ENCODE measurements at places on chromosomes 7 and 10. TPM values are rescaled to one million over a fixed set of nuclear protein-coding genes. Genes with fewer than 3 reads are reported as not detected.
A peak's percentile ranks its signal among the peaks of the same experiment; 100 is the strongest.

GRCh38 chr10:14254368-14254767, 76.4 kb downstream of the FRMD4A start:
- DNase-seq = no peak

GRCh38 chr7:158963771-158964241, 107.4 kb downstream of the DYNC2I1 start:
- DNase-seq = no peak

DNA sequence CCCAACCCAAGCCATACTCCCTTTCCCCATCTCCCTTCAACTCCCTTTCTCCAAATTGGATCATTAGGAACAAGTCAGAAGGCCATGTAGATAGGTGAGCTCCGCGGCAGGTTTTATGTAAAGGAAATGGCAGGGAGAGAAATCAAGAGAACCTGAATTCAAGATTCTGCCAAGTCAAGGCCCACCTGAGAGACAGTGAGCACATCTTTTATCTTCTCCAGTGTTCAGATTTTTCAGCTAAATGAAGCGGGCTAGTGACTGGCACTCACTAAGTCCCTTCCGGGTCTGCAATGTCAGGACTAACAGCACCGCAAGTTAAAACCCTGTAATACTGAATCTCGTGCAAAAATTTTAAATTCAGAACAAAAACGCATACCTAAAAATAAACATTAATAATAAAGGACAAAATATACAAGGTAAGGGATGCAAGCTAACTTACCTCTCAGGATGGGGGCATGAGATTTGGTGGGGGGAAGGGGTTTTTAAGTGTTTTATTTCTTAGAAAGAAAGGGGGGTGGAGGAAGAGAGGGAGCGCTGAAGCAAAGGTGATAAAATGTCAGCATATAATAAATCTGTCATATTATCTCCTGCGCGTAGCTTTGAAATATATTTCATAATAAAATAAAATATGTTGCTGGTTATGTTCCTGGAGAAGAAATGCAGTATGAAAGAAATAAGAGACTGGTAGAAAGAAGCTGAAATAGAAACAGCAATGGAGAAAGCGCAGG, 17.6 kb downstream of the TCAF1 start:
- DNase-seq = no peak

DNA sequence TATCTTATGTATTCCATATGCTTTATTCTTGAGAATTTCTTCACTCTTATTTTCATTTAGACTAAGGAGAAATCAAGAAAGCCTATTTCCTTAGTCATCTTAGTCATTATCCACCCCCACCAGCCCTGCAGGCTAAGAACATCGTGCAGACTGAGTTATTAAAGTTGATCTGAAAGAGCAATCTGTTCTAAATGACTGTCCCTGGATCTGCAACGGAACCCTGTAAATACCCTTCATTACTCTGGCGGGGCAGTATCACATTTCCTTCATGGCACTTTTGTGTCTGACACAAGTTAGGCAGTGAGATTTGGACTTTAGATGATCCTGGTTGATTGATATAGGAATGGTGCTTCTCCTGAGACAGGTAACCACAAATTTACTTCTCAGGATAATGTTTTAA, 3.5 kb upstream of the MYPN start:
- DNase-seq = no peak

GRCh38 chr7:142878315-142878714, 7.2 kb downstream of the TRPV6 start:
- DNase-seq = no peak

- DNase-seq = no peak
These were observed 92.4 kb downstream of the TPST1 start for GRCh38 chr7:66297579-66297978.

GRCh38 chr7:100387695-100388094, 14.4 kb downstream of the PILRA start:
- no peak for DNase-seq

- DNase-seq = no peak
These were observed 70.0 kb upstream of the CC2D2B start for GRCh38 chr10:95837783-95838182.

GRCh38 chr10:131817866-131818509, 82.8 kb upstream of the PPP2R2D start:
- no peak for DNase-seq

DNA sequence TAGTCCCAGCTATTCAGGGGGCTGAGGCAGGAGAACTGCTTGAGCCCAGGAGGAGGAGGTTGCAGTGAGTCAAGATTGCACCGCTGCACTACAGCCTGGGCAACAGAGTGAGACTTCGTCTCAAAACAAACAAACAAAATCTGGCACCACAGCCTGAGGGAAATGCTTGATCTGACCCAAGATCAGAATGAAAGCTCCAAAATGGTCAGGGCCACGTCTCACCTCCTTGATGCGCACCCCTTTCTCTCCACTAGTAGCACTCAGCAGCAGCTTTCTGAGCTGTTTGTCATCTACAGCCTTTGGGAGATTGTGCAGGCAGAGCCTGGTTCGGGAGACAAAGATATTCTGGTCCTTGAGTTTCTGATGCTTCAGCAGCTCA, 22.7 kb downstream of the RBM28 start:
- DNase-seq = no peak

- DNase-seq = no peak
These were observed 104.1 kb upstream of the FERD3L start for GRCh38 chr7:19249281-19249680.

GRCh38 chr10:61110188-61110844, 166.3 kb upstream of the RHOBTB1 start:
- DNase-seq = no peak

DNA sequence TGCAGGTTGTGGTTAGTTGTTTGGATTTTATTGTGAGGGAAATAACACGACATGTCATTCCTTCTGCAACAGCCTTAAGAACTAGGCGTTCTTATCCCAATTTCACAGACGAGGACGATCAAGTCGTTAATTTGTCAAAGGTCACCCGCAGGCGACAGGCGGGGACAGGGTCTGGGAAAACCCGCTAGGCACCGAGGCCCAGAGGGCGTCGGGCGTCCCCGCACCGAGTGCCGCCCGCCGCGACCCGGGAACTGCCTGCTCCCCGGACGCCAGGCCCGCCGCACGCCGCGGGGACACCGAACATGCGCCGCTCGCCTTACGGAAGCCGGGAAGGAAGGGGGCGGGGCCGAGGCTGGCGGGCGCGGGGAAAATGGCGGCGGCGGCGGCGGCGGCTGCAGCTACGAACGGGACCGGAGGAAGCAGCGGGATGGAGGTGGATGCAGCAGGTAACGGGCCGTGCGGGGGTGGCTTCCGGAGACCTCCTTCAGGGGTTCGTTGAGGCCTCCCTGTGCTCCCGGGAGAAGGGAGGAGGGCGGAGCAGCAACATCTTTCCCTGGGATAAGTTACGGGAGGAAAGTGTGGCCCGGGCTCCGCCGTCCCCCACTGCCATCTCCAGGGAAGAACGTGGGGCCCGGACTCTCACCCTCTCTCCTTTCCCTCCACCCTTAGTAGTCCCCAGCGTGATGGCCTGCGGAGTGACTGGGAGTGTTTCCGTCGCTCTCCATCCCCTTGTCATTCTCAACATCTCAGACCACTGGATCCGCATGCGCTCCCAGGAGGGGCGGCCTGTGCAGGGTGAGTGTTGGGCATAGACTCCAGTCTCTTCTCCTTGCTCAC, at the start of gene COPS6:
Gene COPS6 (plus strand): TSS at position 349 of the 837 bp plus-strand sequence. CDS start 22 bp downstream, at position 371.
- peak; percentile 89 for DNase-seq

- no peak for DNase-seq
These were observed 546.6 kb downstream of the INHBA start for GRCh38 chr7:41156268-41156667.

GRCh38 chr7:7696458-7697119, 21.8 kb downstream of the RPA3 start:
- DNase-seq = no peak

DNA sequence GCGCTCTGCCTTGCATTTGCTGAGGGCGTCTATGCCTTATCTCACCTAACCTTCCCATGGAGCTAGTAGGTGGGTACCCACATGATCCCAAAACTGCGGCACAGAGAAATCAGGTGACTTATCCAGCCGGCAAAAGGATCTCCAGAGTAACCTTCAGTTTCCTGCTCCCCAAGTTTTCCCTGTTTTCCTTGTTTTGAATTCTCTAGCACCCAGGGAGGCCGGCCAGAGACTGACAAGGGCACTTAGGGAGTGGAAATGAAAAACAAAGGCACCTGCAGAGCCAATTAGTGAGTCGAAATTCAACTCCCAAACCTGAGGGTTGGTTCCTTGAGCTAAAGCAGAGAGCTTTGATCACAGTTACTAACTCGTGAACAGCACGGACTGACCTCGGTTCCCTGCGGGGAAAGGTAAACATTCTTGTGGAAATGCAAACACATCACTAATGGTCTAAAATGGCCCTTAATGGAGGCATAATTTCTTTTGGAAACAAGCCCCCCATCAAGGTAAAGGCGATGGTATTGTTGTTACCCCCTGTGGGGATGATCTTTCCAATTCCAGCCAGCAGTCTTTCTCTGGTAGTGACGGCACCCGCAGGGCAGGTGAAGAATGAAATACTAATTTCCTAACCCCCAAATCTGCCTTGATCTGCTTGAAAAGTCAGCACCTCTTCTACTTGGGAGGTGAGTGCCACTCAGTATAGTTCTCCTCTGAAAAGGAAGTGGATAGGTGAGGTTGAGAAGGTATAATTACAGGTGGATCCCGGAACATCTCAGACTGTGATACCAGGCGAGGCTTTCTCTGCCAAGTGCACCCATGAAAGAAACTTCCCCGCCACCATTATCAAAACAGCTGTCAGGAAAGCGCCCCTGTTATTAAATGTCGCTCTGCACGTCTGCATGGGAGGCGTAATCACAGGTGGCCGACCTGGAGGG, 365.6 kb upstream of the AUTS2 start:
- no peak for DNase-seq

- no peak for DNase-seq
These were observed 47.9 kb upstream of the SLC35B4 start for GRCh38 chr7:134364619-134365037.

- DNase-seq = no peak
These were observed 15.8 kb downstream of the AP5Z1 start for GRCh38 chr7:4791101-4791737.

DNA sequence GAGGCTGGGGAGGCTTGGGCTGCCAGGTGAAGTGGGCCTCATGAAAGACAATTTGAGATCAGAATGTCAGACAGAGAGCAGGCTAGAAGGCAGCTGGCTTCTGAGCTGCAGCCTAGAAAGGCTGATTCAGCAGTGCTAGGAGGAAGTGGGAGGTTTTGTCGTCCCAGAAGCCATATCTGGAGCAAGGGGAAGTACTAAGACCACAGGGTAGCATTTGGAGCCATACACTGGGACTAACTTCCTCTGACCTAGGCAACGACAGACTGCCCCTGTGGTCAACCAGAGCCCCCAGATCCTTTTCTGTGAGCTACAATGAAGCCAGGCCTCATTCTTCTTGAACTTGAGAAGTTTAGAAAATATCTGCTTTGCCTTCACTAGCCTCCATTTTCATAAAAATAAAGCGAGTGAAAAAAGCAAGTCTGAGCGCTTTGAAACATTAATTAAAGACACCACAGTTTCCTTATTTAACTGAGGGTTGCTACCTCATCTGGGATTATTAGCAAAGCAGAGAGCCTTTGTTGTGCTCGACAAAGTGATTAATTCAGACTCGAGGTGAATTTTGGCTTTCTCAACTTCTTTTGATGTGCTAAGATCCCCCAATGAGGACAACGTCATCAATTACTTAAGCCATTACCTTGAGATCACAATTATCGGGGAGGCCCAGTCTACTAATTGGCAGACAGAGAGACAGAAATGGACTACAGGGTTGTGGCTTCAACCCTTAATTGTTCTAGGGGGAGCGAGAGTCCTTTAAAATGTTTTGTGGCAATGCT, 26.6 kb downstream of the TBXAS1 start:
- DNase-seq = no peak

- DNase-seq = no peak
These were observed 349.0 kb upstream of the MTPN start for GRCh38 chr7:136326045-136326609.

GRCh38 chr10:124539935-124540641, 78.5 kb downstream of the LHPP start:
- DNase-seq = peak; percentile 79

The COPS6 gene
- total RNA-seq = 109 TPM

The CTNNA3 gene
- total RNA-seq = 42.3 TPM

The LIPA gene
- total RNA-seq = 35.8 TPM

The AMZ1 gene
- total RNA-seq = 0.34 TPM

The AKR1C8 gene
- not detected for total RNA-seq

The NKX2-3 gene
- not detected for total RNA-seq

The ADAMTS14 gene
- 0.53 TPM for total RNA-seq

The ACSM6 gene
- not detected for total RNA-seq

The EVX1 gene
- total RNA-seq = not detected

The ITGA8 gene
- total RNA-seq = 4.5 TPM

The TLL2 gene
- total RNA-seq = 1.5 TPM

The CAMK2B gene
- total RNA-seq = 75.8 TPM

The MLXIPL gene
- 14.0 TPM for total RNA-seq

The MET gene
- total RNA-seq = 15.7 TPM

Measured in left cardiac atrium (tissue), 4 donors.